ENCODE measurements at places on chromosomes 1 and 21.
A peak's percentile ranks its signal among the peaks of the same experiment; 100 is the strongest.

- no peak for DNase-seq
These were observed 157.2 kb upstream of the KAZN start for GRCh38 chr1:14441302-14441741.

DNA sequence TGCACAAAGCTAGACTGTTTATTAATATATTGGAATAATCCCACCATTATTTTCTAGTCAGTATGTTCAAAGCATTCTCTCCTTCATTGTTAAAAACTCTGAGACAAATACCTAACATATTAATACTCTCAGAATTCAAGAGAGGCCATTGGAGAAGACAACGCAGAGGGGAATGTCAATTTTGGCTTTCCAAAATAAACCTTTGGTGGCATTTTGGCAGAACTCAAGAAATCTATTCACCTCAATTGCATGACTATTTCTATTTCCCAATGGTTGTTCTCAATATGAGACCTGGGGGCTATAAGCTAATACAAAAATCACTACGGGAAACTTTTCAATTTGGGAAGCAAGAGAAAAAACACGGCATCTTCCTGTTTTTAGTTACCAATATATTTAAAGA, 58.5 kb downstream of the RUSC1 start:
- DNase-seq: no peak

DNA sequence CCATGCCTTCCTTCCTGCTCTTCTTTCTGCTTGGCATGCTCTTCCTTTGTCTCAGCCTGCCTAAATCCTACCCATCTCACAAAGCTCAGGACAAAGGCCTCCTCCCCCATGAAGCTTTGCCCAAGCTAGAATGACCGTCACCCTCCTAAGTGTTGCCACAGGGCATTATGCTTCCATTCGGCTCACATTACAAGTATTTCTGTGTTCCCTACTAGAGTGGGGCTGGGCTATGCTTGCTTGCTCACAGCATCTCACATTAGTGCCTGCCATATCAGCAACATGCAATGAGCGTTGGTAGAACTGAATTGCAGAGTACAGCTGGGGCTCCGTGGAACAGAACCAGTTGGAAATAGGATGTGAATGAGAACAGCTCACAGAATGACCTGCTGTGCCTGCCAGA, 82.8 kb downstream of the CD58 start:
- no peak for DNase-seq

DNA sequence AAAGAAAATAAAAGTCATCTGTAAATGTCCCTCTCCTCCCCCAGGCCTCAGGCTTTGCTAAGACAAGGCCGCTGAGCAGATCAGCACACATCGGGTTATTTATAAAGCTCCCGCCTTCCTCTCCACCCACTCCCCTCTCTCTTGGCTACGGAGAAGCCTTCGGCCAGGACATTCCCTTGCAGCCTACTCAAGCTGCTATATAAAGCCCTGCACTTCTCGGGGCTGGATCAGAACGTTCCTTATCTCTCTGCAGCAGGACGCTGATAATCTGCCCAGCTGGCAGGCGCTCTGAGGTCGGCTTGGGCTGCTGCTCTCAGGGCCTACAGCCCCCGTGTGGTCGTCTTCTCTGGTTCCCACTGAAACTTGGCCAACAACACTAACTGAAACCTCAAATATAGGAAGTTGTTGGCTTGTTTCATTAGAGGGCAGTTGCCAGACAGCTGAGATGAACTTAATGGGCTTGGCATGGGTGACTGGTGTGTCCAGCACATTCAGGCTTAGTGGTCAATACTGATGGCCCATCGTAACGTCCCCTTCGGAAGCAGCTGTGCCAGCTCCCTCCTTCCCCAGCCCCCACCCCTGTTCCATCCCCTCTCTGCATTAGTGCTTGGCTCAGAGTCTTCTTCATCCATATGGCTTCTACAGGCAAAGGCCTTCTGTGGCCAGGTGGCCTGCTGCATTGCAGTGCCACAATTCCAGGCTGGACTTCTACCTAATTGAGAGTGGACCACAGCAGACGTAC, 64.6 kb downstream of the IER5 start:
- no peak for DNase-seq

GRCh38 chr1:89339039-89339438, 24.8 kb upstream of the GBP6 start:
- peak; percentile 10 for DNase-seq

DNA sequence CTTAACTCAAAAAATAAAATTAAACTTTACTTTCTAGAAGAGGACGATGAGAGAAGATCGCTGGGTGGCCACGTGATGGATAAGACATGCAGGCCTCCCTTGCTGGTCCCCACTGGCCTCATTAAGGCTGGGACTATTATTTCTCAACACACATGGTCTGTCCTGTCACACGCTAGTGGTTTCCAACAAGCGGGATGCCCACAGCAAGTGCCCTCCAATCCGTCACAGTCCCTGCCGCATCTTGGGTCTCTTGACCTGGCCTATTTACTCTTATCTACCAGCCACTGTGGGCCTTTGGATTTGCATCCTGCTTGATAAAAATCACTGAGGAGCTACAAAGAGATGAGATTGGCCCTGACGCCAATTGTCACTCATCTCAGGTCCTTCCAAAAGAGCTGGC, 30.0 kb downstream of the CAPZB start:
- DNase-seq: no peak

- DNase-seq: no peak
These were observed 56.5 kb upstream of the C1orf53 start for GRCh38 chr1:197845886-197846285.

DNA sequence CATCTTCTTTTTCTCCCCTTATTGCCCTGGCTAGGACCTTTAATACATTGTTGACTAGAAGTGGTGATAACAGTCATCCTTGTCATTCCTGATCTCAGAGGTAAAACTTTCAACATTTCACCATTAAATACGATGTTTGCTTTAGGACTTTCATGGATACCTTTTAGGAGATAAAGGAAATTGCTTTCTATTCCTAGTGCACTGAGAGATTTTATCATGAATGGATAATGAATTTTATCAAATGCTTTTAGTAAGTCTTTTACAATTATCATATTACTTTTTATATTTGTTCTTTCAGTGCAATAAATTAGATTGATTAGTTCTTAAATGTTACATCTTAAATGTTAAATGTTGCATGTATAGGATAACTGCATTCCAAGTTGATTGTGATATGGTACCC, 147.2 kb upstream of the SERTAD4 start:
- DNase-seq: no peak

GRCh38 chr1:33508151-33508550, 35.7 kb downstream of the ZSCAN20 start:
- DNase-seq: no peak

DNA sequence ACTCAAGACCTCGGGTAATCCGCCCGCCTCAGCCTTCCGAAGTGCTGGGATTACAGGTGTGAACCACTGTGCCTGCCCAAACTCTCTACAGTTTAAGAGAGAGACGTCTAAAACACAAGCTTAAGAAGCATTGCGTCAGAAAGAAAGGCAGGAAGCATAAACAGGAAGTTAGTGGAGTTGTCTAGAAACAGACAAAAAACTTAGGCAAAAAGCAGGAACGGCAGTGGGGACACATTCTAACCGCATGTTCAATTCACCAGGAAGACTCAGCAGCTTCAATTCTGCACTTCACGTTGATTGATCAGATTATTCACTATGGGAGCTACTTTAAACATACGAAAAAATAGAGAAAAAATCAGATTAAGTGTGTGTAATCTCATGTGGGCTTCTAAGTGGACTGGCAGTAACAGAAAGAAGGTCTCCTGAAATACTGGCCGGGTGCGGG, 7.4 kb downstream of the CFAP74 start:
- no peak for DNase-seq

DNA sequence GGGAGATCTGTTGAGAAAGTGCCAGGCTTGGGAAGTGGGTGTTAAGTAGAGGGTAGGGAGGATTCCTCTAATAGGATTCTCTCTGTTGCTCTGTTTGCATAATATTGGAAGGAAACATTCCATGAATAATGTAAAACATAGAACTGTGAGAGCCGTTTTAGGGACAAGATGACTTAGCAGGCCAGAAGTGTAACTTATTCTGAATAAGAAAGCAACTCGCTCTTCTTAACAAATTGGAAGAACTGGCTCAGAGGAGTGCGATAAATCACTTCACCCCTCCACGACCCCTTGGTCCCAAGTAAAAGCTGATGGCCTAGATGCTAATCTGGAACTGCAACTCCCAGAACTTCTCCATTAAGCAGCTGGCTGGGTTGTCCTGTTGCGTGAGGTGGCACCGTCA, 19.1 kb downstream of the SIM2 start:
- no peak for DNase-seq
